ENCODE measurements at places on chromosomes 7 and 10.
A peak's percentile ranks its signal among the peaks of the same experiment; 100 is the strongest.

GRCh38 chr10:130212746-130213145, 76.6 kb downstream of the GLRX3 start:
- DNase-seq = no peak

- DNase-seq = no peak
These were observed 23.9 kb downstream of the HECTD2 start for GRCh38 chr10:91434041-91434440.

- no peak for DNase-seq
These were observed 21.6 kb downstream of the LIPJ start for GRCh38 chr10:88608052-88608732.

- DNase-seq = no peak
These were observed 75.1 kb downstream of the EMX2 start for GRCh38 chr10:117617659-117618058.

- no peak for DNase-seq
These were observed 8.8 kb upstream of the GET4 start for GRCh38 chr7:867406-868188.

GRCh38 chr7:13414661-13415107, 574.8 kb downstream of the ETV1 start:
- no peak for DNase-seq

DNA sequence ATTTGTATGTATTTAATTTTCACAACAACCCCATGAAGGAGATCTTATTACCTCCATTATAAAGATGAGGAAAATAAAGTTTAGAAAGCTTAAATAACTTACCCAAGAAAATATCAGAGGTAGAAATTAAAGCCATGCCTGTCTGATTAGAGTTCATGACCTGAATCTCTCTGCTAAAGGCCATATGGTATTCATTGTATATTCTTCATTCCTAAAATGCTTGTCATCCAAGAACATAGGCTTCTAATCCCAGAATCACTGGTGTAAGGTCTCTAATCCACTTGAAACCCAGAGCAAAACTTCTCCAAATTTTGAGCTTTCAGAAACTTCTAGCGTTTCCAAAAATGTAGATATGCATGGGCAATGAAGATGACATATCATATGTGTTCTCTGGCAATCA, 72.3 kb upstream of the YAE1 start:
- DNase-seq = no peak

DNA sequence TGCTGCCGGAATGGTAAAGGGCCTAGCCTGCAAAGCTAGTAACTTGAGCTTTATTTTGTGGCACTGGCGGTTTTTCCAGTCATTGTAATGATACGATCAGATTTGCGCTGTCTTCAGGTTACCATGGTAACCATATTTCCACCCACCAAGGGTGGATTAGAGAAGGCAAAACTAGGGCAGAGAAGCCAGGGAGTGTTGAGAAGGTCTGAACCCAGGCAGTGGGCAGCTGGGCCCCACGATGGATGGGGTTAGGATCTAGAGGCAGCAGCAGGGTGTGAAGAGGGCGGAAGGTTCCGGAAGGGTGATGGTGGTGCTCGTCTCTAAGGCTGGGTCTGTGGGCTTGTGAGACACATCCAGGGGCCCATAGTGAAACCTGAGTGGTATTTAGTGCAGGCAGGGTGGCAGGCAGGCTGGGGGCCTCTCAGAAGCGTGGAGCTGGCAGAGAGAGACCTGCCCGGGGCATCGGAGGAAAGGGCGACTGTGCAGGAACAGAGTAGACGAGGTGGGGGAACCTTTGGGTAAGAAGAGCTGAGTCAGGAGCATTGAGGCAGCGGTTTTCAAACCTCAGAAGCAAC, 87.9 kb upstream of the GTF2I start:
- DNase-seq = peak; percentile 15

- peak; percentile 1 for DNase-seq
These were observed 6.1 kb upstream of the VCL start for GRCh38 chr10:73991884-73992245.

DNA sequence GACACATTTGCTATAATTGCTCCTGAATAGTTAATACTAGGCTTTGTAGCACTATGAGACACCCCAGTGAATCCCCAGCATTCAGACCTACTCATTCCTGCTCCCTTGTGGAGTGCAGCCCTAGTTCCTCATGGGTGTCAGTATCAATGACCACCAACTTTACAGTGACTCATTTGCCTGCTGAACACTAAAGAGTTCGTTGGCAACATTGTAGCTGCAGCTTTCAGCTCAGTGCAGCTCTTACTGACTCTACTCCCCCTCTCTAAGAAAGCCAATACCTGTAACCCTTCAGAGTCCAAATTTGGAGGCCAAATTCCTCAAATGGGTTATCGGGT, 127.1 kb upstream of the MTPN start:
- DNase-seq = no peak

DNA sequence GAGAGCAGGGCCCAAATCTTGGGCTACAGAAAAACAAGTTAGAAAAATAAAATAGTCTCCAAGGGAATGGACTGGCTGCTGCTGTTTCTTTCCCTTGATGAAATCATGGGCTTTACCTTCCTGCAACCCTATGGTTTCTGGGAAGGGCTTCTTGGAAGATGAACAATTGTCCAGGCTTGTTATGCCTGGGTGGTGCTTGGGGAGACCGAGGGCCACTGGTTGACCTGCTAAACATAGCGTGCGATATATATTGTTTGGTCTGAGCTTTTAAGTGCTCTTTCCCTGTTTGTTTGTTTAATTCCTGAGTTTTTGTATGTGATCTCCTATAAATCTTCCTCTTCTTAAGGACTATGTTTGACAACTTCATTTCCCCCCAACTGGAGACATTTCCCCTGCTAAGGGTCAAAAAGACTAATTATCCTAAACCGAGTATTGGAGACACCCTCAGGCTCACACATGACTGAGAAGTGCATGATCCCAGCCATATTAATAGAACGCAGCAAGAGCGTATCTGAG, 37.9 kb downstream of the SLC25A28 start:
- no peak for DNase-seq

- DNase-seq = no peak
These were observed 48.8 kb upstream of the SLC35B4 start for GRCh38 chr7:134365341-134366054.

- no peak for DNase-seq
These were observed 26.8 kb downstream of the GNAI1 start for GRCh38 chr7:80161466-80161865.

- DNase-seq = no peak
These were observed 31.2 kb downstream of the GRIFIN start for GRCh38 chr7:2445047-2445446.

DNA sequence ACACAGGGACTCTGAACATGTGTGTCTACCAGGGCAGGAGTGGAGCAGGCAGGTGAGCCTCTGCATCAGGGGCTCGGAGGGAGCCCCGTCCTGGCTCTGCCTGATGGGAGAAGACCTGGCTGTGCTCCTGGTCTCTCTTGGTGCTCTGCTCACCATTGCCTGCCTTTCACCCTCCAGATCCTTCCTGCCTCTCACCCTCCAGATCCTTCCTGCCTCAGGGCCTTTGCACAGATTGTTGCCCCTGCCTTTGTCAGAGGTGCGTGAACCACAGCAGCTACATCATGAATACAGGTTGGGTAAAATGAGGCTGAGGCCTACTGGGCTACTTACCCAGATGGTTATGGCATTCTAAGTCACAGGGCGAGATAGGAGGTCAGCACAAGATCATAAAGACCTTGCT, 16.6 kb downstream of the COL26A1 start:
- DNase-seq = no peak

GRCh38 chr7:22433710-22434460, 66.1 kb downstream of the STEAP1B start:
- DNase-seq = no peak

DNA sequence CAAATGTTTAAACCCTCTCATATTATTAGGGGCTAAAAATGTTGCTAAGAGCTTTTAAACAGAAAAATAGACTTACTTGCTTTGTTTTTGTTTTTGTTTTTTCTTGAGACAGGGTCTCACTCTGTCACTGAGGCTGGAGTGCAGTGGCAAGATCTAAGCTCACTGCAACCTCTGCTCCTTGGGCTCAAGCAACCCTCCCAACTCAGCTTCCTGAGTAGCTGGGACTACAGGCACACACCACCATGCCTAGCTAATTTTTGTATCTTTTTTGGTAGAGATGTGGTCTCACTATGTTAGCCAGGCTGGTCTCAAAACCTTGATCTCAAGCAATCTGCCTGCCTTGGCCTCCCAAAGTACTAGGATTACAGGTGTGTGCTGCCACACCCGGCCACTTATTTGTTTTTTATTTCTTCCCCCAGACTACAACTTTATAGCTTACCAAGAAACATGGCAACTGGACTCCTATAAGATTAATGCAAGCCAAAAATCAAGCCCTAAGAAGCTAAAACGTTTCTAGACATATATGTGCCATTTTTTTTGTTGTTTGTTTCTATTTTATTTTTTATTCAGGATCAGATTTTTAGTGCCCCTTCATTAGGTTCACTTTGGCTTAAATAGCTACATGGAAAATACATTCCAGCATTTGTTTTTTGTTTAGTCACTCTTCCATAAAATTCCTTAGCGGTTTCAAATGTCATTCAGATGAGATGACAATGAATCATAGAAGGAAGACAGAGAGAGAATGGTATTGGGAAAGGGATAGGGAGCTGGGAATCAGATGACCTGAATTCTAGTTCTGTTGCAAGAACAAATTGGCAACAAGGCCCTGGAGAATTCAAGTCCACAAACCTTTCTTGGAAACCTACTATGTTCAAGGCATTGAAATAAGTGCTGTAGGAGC, 163.4 kb upstream of the MKLN1 start:
- no peak for DNase-seq

- no peak for DNase-seq
These were observed 8.5 kb upstream of the HK1 start for GRCh38 chr10:69269761-69270160.

- DNase-seq = peak; percentile 71
These were observed 463 bp upstream of the UPP1 start for GRCh38 chr7:48088559-48089045.

GRCh38 chr10:126243971-126244370, 144.3 kb downstream of the ADAM12 start:
- no peak for DNase-seq

GRCh38 chr7:4045975-4046374, 636.1 kb upstream of the FOXK1 start:
- DNase-seq = no peak

DNA sequence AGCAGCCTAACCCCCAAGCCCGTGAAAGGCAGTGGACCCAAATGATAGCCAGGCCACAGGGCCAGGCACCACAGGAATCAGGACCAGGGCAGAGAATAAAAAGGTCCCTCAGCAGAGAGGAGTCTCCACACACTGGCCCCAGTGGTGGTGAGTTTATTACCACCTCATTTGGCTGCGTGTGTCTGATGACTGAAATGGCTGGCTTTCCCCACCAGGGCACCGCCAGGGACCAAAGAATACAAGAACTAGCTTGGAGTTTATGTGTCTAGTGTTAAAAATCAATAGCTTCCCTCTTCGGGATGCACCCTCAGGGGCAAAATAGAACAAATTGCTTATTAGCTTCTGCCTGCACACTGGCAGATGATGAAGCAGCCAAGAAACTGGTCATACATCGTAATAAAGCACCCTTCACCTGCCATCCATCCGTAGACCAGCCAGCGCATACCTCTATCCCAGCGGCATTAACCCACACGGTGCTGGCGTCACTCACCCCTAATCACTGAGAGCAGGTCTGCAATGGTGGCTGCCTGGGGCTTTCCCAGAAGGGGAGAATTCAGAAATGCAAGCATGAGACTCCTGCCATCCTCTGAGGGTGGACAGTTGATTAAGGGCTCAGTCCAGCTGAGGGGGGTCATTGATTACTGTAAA, 223.7 kb upstream of the ZMIZ1 start:
- DNase-seq = no peak

DNA sequence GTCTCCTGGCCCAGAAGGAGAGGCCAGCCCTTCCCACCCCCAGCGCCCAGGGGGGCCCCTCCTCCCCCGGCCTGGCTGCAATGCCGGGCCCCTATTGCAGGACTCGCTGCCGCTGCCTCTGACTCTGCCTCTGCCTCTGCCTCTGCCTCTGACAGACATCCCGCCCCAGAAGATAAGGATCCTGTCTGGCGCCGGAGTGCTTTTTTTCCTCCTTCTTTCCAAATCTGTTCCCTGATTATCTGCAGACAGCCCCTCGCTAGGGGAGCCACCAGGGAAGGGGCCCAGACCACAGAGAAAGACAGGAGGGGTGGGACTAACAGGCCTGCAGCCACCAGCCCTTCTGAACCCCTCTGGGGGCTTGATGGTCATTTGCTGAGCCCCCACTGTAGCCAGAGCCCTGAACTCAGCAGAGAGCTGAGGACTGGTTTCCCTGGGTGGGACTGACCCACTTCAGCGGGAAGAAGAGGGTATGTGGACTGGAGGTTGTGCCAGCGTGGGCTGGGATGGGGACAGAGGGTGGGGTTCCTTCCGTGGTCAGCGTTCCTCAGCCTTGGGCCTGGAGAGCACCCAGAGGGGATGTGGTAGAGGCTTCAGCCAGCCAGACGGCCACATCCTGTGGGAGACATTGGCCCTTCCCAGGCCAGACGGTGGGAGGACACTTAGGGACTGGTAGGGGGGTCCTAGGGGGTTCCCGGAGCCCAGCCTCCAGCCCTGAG, 22.8 kb downstream of the UNC5B start:
- DNase-seq = no peak

DNA sequence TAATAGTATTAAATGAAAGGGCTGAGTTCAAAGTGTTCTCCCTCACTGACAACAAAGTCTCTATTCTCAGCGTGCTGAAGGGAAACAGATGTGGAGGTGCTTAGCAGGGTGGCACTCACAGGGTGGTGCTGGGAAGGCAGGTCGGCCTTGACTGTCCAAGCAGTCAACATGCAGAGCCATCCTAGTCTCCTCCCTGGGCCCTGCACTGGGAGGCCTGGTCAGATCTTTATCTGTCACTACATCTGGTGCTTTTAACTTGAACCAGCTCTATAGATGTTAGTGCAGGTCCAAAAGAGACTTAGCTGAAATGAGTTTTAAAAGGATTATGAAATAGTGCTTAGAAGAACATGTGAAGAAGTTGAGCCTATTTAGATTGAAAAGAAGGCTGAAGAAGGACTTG, 82.1 kb downstream of the AVL9 start:
- no peak for DNase-seq

GRCh38 chr10:6054884-6055283, 7.3 kb downstream of the IL2RA start:
- no peak for DNase-seq

DNA sequence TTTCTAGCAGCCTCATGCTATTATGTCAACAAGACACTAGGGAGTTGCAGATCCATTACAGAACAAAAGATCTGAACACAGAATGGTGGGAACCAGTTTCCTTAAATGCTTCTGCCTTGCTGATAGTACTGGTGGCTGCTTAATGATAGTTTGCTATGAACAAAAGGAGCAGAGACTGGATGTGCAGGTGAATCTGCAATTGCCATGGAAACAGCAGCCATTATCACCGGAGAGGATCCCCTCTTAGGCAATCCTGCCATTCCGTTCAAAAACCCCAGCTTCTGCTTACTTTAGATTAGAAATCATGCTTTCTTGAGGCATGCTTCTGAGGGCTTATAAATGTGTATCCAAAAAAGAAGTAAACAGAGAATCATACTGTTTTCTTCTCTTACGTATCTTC, 80.0 kb upstream of the PRKAR2B start:
- DNase-seq = no peak

GRCh38 chr7:79035858-79036257, 417.6 kb downstream of the MAGI2 start:
- DNase-seq = no peak

- no peak for DNase-seq
These were observed 202.1 kb downstream of the HECW1 start for GRCh38 chr7:43314379-43315158.
